ENCODE measurements at places on chromosomes 2 and 18. TPM values are rescaled to one million over a fixed set of nuclear protein-coding genes. Genes with fewer than 3 reads are reported as not detected.

DSEL gene
- 0.05 TPM for total RNA-seq

CMPK2 gene
- 81.3 TPM for total RNA-seq

DNA sequence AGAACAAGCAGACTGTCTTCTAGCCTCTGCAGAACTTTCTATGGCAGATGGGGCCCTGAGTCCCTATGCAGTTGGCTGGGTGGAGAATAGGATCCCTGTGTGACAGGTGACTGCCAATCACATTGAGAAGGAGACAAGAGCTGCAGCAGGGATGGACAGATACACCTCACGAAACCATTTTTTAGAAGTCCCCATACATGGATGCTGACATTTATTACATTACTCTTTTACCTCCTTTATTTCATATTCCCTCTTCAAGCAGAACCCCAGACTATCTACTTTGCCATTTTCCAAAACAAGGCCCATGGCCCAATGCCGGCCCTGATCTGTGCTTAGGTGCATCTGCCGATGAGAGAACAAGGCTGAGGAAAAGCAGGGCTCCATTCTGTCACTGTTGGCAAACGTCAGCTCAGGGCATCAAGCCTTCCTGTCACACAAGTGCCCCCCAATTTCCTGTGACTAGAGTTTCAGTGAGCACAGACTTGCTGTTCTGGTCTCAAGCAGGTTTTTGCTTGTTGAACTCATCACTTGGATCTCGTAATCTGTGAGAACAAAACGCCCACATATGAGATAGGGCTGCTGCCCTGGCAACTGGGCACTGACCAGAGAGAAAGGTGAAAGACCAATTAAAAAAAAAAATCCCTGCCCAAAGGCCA is 35.8 kb downstream of the LOXHD1 start:
- H3K27ac ChIP-seq, result no peak overlapping the region
- H3K4me3 ChIP-seq, result no peak overlapping the region
- DNase-seq, result no peak
- H3K4me1 ChIP-seq, result peaks cover 32% of the 10 kb centered on the region
- no peaks in the 10 kb centered on the region for H3K36me3 ChIP-seq

GRCh38 chr2:133942398-133942797 is 311.5 kb upstream of the MGAT5 start:
- no peaks in the 10 kb centered on the region for H3K36me3 ChIP-seq
- no peak for DNase-seq
- H3K4me1 ChIP-seq, result no peaks in the 10 kb centered on the region

GRCh38 chr2:166518634-166519390 is 24.8 kb upstream of the SCN7A start:
- DNase-seq, result no peak
- H3K36me3 ChIP-seq, result no peaks in the 10 kb centered on the region
- H3K4me1 ChIP-seq, result no peaks in the 10 kb centered on the region
- no peaks in the 10 kb centered on the region for H3K27me3 ChIP-seq
- H3K4me3 ChIP-seq, result no peak overlapping the region

DNA sequence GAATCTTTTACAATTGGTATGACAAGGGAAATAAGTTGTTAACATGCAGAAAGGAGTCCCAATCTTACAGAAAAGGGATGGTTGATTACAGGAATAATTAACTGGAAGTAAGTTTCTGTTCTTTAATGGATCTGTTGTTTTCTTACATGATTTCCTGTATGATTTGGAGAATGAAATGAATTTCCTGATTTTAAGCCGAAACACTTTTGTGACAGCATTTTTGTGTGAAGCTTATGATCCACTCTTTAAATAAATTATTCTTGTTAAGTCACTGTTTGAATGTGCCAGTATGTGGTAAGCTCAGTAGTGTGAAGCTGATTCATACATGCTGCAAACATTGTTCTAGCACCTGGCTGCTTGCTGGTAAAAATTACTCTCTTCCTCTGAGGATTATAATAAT is 516.2 kb downstream of the DCDC2C start:
- H3K27me3 ChIP-seq, result no peaks in the 10 kb centered on the region
- no peaks in the 10 kb centered on the region for H3K4me1 ChIP-seq
- no peak overlapping the region for H3K27ac ChIP-seq
- no peaks in the 10 kb centered on the region for H3K36me3 ChIP-seq
- no peak overlapping the region for H3K4me3 ChIP-seq

DNA sequence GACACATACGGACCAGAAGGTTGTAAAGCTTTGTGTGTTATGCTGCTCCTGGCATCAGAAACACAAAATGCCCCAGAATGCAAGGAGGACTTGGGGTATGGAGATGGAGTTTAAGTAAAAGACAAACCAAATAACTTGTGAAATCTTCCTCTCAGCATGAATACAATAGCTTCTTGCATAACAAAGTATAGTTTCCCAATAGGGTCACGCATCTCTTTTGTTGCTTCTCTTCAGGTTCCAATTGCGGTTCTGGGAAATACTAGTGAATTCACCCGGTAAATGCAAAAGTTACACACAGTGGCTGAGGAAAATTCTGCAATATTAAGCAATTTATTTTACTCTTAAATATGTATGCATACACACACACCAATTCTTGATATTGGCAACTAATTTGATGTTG is 339.2 kb upstream of the EPHA4 start:
- H3K4me1 ChIP-seq, result no peaks in the 10 kb centered on the region
- no peak for DNase-seq
- no peaks in the 10 kb centered on the region for H3K27me3 ChIP-seq
- H3K27ac ChIP-seq, result no peak overlapping the region

DNA sequence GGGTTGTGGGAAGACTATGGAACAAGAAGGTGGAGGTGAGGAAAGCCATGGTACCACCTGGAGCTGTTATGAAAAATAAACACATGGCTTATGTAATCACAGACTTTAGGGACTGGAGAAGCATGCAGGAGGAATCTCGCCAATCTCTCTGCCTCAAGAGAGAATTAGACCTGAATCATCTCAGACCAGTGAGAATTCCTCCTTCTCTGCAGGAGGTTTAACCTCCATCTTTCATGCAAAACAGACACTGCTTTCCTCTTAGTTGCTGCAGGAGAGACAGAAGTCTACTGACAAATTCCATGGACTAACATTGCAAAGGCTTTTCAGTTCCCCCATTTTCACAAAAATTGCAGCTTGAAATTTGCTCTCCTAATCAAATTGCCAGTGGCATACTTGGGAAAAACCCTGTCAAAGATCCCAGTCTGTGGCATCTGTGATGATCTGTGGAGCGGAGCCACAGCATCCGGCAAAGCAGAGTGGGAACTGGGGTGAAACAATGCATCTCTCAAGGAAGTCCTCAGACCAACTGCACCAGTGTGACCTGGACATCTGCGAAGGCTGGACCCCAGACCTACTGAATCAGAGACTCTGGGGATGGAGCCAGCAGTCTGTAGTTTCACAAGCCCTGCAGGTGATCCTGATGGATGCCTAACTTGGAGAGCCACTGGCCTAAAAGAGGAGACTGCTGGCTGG is 28.6 kb upstream of the NCKAP5 start:
- no peak overlapping the region for H3K4me3 ChIP-seq
- no peaks in the 10 kb centered on the region for H3K27me3 ChIP-seq
- no peak for DNase-seq
- no peaks in the 10 kb centered on the region for H3K36me3 ChIP-seq
- H3K27ac ChIP-seq, result no peak overlapping the region
- H3K4me1 ChIP-seq, result no peaks in the 10 kb centered on the region

DNA sequence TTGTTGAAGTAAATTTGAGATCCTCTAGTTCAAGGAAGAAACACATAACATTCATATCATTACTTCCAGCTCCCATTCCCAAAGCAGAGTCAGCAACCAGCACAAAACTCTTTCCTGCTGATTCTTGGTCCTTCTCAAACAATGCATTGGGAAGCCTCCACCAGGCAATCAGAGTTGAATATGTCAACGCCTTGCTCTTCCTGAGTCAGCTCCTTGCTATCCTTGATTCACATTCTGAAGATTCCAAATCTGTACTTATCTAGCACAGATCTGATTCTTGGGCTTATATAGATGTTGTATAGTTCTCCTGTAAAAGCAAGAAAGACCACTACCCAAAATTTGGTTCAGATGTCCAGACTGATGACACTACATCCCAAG is 29.6 kb downstream of the CFAP210 start:
- no peak for DNase-seq
- H3K4me1 ChIP-seq, result peaks cover 12% of the 10 kb centered on the region
- H3K27me3 ChIP-seq, result peaks cover 7% of the 10 kb centered on the region
- H3K4me3 ChIP-seq, result no peak overlapping the region
- H3K36me3 ChIP-seq, result no peaks in the 10 kb centered on the region

DNA sequence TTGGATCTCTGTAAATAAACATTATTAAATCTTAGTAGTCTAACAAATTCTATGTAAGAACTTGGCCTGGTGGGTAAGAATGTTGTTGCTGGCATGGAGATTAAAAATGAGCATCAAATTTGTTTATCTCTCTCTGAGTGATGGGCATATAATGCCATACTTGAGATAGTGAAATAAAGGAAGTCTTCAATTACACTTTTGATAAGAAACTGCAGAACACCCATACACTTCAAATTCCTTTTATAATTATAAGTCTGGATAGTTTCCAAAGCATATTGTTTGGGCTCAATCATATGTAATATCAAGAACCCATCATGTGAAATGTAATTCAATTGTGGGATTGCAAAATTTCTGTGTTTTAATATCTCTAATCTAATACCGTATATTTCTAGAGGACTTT is 47.4 kb upstream of the PARD3B start:
- H3K27ac ChIP-seq, result no peak overlapping the region
- H3K27me3 ChIP-seq, result peaks cover 6% of the 10 kb centered on the region
- H3K36me3 ChIP-seq, result no peaks in the 10 kb centered on the region
- H3K4me3 ChIP-seq, result no peak overlapping the region

GRCh38 chr2:100749771-100750542 is 70.0 kb upstream of the NPAS2 start:
- peaks cover 5% of the 10 kb centered on the region for H3K4me1 ChIP-seq
- no peak overlapping the region for H3K4me3 ChIP-seq
- DNase-seq, result no peak
- H3K36me3 ChIP-seq, result no peaks in the 10 kb centered on the region
- no peak overlapping the region for H3K27ac ChIP-seq
- H3K27me3 ChIP-seq, result peaks cover 39% of the 10 kb centered on the region

GRCh38 chr2:55017880-55018279 is 32.4 kb downstream of the RTN4 start:
- no peaks in the 10 kb centered on the region for H3K27me3 ChIP-seq
- H3K27ac ChIP-seq, result no peak overlapping the region
- peaks cover 11% of the 10 kb centered on the region for H3K4me1 ChIP-seq

GRCh38 chr18:79706658-79707057 is 27.1 kb downstream of the CTDP1 start:
- DNase-seq, result no peak
- no peak overlapping the region for H3K4me3 ChIP-seq
- H3K27ac ChIP-seq, result peak overlapping the region; percentile 13
- peaks cover 69% of the 10 kb centered on the region for H3K36me3 ChIP-seq
- peaks cover 26% of the 10 kb centered on the region for H3K4me1 ChIP-seq
- no peaks in the 10 kb centered on the region for H3K27me3 ChIP-seq

- no peak for DNase-seq
- H3K4me3 ChIP-seq, result no peak overlapping the region
- H3K4me1 ChIP-seq, result peaks cover 3% of the 10 kb centered on the region
- peaks cover 11% of the 10 kb centered on the region for H3K27me3 ChIP-seq
Observed at GRCh38 chr2:161113693-161114575, 46.3 kb upstream of the TANK start.

DNA sequence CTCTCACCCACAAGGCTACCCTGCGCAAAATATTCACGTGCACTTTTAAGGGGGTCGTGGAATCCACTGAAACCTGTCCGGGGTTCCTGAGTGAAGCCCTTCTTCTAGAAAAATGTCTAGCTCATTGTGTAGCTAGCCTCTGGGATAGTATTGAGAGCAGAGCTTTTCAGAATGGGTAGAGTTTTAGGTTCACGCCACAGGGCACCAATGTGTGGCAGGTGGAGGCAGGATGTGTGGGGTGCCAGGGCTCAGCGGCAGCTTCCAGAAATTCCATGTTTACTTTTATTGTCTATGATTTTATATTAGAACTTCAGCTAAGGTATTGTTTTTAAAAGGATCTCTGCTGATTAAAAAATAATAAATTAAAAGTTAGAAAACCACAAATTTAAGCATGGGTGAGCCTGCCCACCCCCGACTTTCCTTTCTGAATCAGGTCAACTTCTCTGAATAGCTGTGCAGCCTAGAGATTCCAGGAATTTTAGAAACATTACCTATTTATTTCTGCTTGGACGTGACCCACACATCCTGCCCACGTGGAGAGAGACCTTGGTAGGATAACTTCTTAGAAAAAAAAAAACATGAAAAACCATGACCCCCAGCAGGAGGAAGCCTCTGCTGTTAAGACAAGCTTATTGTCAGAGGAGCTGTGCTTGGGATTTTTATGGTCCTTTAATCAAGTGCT is 163.7 kb downstream of the CTIF start:
- DNase-seq, result no peak
- H3K27me3 ChIP-seq, result no peaks in the 10 kb centered on the region
- H3K4me3 ChIP-seq, result no peak overlapping the region
- peak overlapping the region; percentile 71 for H3K27ac ChIP-seq

GRCh38 chr2:153214337-153214736 is 264.2 kb downstream of the RPRM start:
- no peaks in the 10 kb centered on the region for H3K4me1 ChIP-seq
- H3K27me3 ChIP-seq, result no peaks in the 10 kb centered on the region
- H3K4me3 ChIP-seq, result no peak overlapping the region
- H3K36me3 ChIP-seq, result no peaks in the 10 kb centered on the region

- H3K36me3 ChIP-seq, result no peaks in the 10 kb centered on the region
- no peaks in the 10 kb centered on the region for H3K4me1 ChIP-seq
- H3K27me3 ChIP-seq, result no peaks in the 10 kb centered on the region
Observed at GRCh38 chr2:40251137-40251536, 200.8 kb downstream of the SLC8A1 start.

- peaks cover 74% of the 10 kb centered on the region for H3K4me1 ChIP-seq
- H3K27me3 ChIP-seq, result peaks cover under 1% of the 10 kb centered on the region
- no peak overlapping the region for H3K4me3 ChIP-seq
- peaks cover 8% of the 10 kb centered on the region for H3K36me3 ChIP-seq
- DNase-seq, result no peak
- H3K27ac ChIP-seq, result no peak overlapping the region
Observed at GRCh38 chr2:239292531-239292930, 108.3 kb downstream of the HDAC4 start.

GRCh38 chr2:74374509-74375205 is 5.5 kb downstream of the DCTN1 start:
- H3K4me3 ChIP-seq, result no peak overlapping the region
- H3K27me3 ChIP-seq, result no peaks in the 10 kb centered on the region
- H3K27ac ChIP-seq, result no peak overlapping the region
- H3K36me3 ChIP-seq, result peaks cover 9% of the 10 kb centered on the region

- H3K4me3 ChIP-seq, result no peak overlapping the region
- H3K4me1 ChIP-seq, result peaks cover 3% of the 10 kb centered on the region
- no peak overlapping the region for H3K27ac ChIP-seq
- H3K27me3 ChIP-seq, result no peaks in the 10 kb centered on the region
- peaks cover 20% of the 10 kb centered on the region for H3K36me3 ChIP-seq
Observed at GRCh38 chr2:36885605-36886004, 80.7 kb downstream of the STRN start.

DNA sequence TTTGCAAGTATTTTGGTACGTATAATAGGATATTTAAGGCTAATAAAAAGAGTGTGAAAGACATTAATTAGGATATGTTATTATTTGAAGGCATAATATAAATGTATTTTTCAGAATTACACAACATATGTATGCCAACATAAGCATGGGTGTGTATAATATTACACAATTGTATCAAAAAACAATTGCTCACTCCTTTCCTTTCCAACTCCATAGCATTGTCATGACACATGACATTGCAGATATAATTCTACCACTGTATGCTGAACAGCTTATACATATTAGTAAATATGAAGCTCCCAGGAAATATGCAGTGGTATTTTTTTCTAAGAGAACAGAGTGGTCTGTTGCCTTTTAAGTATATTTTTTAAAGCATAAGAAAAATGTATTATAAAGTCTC is 593.1 kb downstream of the TMX3 start:
- H3K36me3 ChIP-seq, result no peaks in the 10 kb centered on the region
- no peak overlapping the region for H3K27ac ChIP-seq
- no peaks in the 10 kb centered on the region for H3K27me3 ChIP-seq
- no peak for DNase-seq
- H3K4me3 ChIP-seq, result no peak overlapping the region
- H3K4me1 ChIP-seq, result no peaks in the 10 kb centered on the region

All from activated CD8-positive, alpha-beta memory T cell treated with anti-CD3 and anti-CD28 coated beads, Interleukin-2, amount 10 ng/mL, durations not matched to agents 7 days and 5 days (primary cell).